NB4 (cell line): ENCODE measurements at places on chromosomes 4 and X.
A peak's percentile ranks its signal among the peaks of the same experiment; 100 is the strongest.

GRCh38 chrX:107721318-107721717 lies 54.3 kb downstream of the TSC22D3 start:
- peak; percentile 63 for DNase-seq

GRCh38 chrX:135931644-135932487 lies 38.4 kb downstream of the SAGE1 start:
- peak; percentile 45 for DNase-seq

DNA sequence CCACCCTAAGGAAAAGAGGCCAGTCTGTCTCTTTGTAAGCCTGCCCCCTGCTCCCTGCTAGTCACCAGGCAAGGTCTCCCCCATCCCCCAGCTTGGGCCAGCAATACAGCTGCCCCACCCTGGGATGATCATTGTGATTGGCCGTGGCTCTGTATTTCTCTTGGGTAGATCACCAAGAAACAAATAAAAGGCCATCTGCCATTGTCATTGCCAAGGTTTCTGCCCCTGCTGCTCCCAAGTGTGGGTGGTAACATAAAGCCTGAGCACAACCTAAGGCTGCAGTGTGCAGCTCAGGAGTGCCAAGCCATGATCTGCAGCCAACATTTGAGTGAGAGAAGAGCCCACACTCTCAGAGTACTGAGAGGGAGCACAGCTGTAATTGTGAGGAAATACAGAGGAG lies 241.0 kb upstream of the POF1B start:
- DNase-seq: no peak

DNA sequence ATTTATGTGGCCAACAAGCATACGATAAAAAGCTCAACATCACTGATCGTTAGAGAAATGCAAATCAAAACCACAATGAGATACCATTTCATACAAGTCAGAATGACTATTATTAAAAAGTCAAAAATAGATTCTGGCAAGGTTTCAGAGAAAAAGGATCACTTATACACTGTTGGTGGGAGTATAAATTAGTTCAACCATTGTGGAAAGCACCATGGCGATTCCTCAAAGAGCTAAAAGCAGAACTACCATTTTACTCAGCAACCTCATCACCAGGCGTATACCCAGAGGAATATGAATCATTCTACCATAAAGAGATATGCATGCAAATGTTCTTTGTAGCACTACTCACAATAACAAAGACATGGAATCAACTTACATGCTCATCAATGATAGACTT lies 478.7 kb upstream of the GALNTL6 start:
- peak; percentile 6 for DNase-seq

- DNase-seq: peak; percentile 31
Measured at GRCh38 chr4:74158466-74159142, 686 bp downstream of the MTHFD2L start.

GRCh38 chr4:76022677-76023076 lies 620 bp downstream of the CXCL10 start:
- no peak for DNase-seq

DNA sequence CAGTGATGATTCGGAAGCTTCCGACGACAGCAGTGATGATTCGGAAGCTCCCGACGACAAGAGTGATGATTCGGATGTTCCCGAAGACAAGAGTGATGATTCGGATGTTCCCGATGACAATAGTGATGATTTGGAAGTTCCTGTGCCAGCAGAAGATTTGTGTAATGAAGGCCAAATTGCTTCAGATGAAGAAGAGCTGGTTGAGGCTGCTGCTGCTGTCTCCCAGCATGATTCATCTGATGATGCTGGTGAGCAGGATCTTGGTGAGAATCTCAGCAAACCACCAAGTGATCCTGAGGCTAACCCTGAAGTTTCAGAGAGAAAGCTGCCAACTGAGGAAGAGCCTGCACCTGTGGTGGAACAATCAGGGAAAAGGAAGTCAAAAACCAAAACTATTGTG lies 14.2 kb downstream of the CXCR3 start:
- DNase-seq: no peak

DNA sequence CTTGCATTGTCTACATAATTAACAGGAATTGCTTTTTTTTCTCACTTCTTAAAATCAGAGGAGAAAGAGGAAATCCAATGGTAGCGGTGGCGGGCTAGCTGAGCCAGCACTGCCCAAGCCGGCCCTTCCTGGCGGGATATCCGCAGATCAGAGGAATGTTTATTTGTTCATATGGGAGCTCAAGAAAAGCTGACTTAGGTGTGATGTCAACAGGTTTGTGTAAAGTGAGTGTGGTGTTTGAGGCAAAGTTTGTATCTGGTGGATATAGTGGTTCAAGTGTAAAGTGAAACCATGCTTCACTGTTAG lies 466 bp upstream of the SLC39A8 start:
- DNase-seq: no peak

DNA sequence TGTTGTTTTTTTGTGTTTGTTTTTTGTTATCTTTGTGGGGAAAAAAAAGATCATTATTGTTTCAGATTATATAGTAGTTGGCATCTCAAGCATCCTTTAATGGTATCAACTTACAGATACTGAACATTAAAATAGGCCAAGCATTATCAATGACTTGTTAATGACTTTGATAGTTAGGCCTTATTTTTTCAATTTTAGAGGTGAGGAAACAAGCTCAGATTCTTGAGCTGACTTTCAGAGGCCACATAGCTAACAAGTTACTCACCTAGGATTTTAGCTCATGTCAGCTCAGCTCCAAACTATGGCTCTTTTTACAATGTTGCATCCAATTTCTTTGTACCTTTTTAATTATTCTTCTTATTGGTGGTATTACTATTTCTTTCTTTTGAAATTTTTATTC lies 471 bp upstream of the PLAC8 start:
- DNase-seq: no peak

GRCh38 chrX:138719396-138719795 lies 7.9 kb upstream of the FGF13 start:
- no peak for DNase-seq

DNA sequence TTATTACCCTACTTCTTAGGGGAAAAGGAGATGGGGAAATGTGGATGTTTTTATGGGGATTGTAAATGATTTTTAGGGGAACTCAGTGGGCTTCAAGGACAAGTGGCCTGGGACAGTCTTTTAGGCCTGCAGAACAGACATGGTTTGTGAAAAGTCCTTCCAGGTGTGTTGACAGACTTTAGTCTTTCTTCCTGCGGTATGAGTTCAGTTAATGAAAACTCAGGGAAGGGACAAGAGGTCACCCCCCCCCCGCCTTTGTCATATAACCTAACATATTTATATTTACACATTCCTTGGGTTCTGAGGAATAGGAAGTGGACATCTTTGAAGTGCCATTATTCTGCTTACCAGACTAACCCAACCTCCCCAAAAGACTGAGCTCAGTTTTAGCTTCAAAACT lies 31.8 kb downstream of the METAP1 start:
- DNase-seq: no peak

- peak; percentile 31 for DNase-seq
Measured at GRCh38 chrX:131262738-131263679, 26.1 kb downstream of the IGSF1 start.

GRCh38 chrX:31223817-31224216 lies 152.0 kb upstream of the FTHL17 start:
- DNase-seq: no peak

- DNase-seq: no peak
Measured at GRCh38 chr4:159240046-159240445, 137.2 kb downstream of the RAPGEF2 start.

DNA sequence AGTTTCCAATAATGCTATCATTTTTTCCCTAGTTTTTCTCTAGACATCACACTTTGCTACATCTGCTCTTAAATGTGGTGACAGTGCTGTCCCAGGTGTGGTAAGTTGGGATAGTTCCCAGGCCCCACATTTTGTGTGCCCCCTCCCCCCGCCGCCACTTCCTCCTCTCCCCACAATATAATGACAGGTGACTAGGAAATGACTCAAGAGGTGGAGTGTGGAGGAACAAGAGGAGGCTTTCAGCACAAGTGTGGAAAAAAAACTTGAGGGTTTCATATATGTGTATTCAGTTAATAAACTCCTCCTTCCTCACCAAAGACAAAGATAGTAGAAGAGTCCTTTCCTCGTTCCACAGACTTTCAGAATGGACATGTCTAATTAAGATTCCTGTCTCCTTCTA lies 18.3 kb upstream of the IL21 start:
- DNase-seq: no peak

- DNase-seq: no peak
Measured at GRCh38 chrX:48695925-48696300, 621 bp upstream of the SUV39H1 start.

GRCh38 chr4:29073571-29073970 lies 1646.6 kb upstream of the PCDH7 start:
- no peak for DNase-seq

- no peak for DNase-seq
Measured at GRCh38 chrX:134172588-134173259, 64.3 kb upstream of the CCDC160 start.

DNA sequence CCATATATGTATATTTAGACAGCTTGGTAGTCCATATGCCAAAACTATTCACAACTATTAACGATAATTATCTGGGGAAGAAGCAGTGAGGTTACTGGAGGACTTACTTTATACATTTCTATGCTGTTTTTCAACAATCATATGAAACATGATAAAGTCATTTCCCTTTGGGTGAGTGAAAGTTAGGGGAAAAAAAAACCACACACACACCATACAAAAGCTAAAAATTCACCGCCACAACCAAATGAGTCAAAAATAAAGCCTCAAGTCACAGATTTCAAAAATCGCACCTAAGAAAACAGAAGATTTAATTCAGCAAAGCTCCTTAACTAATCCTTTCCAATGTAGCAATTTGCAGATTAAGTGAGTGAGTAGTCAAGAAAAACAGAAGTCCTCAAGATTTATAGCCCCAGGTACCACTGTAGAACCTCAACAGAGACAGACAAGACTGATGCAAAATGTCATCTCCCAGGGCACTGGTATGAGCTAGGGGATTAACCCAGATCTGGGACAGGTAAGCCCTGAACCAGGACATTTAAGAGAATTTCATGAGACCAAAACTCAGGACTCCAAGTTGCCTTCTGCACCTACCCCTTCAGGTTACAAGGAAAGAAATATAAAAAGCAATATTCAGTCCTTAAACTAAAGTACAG lies 35.1 kb downstream of the SYTL4 start:
- no peak for DNase-seq

- DNase-seq: peak; percentile 8
Measured at GRCh38 chr4:123301923-123302322, 94.7 kb upstream of the SPRY1 start.

DNA sequence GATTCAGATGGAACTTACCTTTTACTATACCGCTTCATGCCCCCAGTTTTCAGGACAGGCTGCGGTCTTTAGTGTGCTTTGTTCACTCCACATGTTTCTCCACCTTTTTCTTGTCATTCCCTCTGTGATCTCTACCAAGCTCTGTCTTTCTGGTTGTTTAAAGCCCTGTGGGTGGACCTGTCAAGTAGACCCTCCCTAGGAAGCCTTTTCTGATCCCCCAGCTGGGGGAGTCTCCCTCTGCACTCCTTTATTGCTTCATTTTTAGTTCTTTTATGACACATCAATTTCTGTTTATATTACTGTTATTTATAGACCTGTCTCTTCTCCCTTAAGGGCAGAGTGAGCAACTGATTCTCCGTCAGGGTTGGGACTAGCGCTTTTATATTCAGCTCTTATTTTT lies 150.2 kb downstream of the C4orf33 start:
- DNase-seq: no peak

DNA sequence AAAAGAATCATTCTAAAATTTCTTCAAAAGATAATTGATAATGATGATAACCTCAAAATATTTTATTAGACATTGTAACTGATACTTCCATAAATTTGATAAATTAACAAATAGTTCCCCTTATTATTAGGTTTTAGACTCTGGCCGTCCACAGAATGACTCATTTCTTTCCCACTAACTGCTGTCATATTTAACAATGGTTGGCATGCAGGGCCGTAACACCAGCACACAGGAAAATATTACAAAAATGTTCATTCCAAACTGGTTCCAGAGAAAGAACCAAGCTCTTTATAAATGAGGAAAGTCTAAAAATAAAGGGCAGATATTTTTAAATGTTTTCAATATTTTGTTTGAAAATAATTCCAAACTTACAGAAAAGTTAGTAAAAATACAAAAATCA lies 28.2 kb downstream of the WDFY3 start:
- DNase-seq: no peak

- DNase-seq: no peak
Measured at GRCh38 chr4:169464080-169464479, 148.3 kb downstream of the NEK1 start.

- no peak for DNase-seq
Measured at GRCh38 chr4:73668782-73669201, 48.6 kb upstream of the RASSF6 start.

GRCh38 chr4:99054428-99054994 lies 34.1 kb downstream of the ADH5 start:
- DNase-seq: no peak

DNA sequence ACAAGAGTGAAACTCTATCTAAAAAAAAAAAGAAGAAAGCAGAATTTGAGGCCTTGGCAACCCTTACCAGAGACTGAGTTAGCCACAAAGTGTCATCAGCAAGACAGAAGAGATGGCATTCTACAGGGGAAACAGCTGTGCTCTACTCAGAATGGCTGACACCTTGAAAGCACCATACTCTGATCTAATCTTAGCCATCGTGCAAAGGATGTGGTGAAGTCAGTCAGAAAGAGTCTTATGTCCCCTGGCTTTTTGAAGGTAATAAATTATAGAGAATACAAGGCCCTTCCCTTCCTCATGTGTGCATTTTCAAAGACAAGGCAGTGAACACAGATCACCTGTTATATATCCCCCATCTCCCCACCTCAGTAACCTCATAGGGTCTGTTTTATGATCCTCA lies 13.2 kb downstream of the CLNK start:
- no peak for DNase-seq

DNA sequence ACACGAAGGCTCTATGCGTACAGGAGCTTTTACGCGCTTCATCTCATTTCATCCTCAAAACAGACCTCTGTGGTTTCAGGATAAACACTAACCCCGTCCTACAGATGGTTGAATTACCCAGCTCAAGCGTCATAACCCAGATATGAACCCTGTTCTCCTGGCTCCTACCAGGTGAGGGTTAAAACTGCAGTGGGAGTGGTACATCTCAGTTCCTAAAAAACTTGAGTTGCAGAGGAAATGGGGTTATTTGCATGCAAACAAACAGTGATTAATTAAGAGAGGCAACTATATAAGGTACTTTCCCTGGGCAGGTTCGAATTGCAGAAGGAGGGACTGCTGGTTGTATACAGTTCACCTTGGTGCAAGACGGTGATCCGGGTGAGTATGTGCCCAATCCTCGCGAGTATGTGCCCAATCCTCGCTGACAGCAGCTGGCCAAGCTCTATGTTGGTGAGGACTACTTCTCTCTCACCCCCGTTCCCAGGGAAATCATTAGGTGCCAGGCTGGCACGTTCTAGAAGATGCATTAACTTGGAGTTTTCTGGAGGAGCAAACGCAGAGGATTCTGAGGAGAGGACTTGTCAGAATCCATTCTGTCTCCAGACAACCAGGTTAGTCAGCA lies 72.6 kb downstream of the FHDC1 start:
- DNase-seq: no peak

- no peak for DNase-seq
Measured at GRCh38 chrX:2628751-2629315, 62.3 kb upstream of the CD99 start.

GRCh38 chr4:98873059-98873458 lies 55.9 kb downstream of the EIF4E start:
- DNase-seq: peak; percentile 44
